ENCODE measurements at places on chromosomes 12 and 14.

DNA sequence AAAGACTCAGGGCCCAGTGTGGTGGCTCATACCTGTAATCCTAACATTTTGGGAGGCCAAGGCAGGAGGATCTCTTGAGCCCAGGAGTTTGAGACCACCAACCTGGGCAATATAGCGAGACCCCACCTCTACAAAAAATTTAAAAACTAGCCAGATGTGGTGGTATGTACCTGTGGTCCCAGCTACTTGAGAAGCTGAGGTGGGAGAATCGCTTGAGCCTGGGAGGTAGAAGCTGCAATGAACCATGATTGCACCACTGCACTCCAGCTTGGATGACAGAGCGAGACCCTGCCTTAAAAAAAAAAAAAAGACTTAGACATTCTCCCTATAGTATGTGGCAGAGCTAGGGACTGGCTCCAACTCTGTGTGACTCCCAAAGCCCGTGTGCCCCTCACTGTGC lies 2.9 kb downstream of the UBE3B start:
- DNase-seq, result no peak

GRCh38 chr14:67926821-67927220 lies 107.2 kb downstream of the RAD51B start:
- no peak for DNase-seq

GRCh38 chr14:79502751-79503148 lies 708.6 kb downstream of the DIO2 start:
- no peak for DNase-seq

- no peak for DNase-seq
Measured at GRCh38 chr12:60210756-60211155, 614.9 kb downstream of the SLC16A7 start.

GRCh38 chr12:14923944-14924343 lies 14.4 kb downstream of the ERP27 start:
- no peak for DNase-seq

- DNase-seq, result no peak
Measured at GRCh38 chr12:106984588-106985137, 2.3 kb downstream of the MTERF2 start.

- no peak for DNase-seq
Measured at GRCh38 chr12:91413581-91414546, 231.2 kb upstream of the DCN start.

Measured in stimulated activated CD4-positive, alpha-beta T cell treated with anti-CD3 and anti-CD28 coated beads, Interleukin-15, amount 100 ng/mL, for 1 hour (primary cell).